Thoracic aorta (tissue), 2 donors: ENCODE measurements at places on chromosomes 3 and 15. TPM values are rescaled to one million over a fixed set of nuclear protein-coding genes. Genes with fewer than 3 reads are reported as not detected.

CD80 gene
- total RNA-seq, result not detected

PRTG gene
- total RNA-seq, result 0.41 TPM

GRCh38 chr15:65956307-65956706, 87.0 kb downstream of the RAB11A start:
- H3K36me3 ChIP-seq, result no peaks in the 10 kb centered on the region
- H3K27me3 ChIP-seq, result no peaks in the 10 kb centered on the region
- no peaks in the 10 kb centered on the region for H3K4me1 ChIP-seq
- no peak overlapping the region for H3K4me3 ChIP-seq
- DNase-seq, result no peak

KCNH8 gene
- total RNA-seq, result not detected

GRCh38 chr3:151093148-151093547, 7.7 kb downstream of the MED12L start:
- DNase-seq, result no peak
- no peaks in the 10 kb centered on the region for H3K4me1 ChIP-seq
- H3K27ac ChIP-seq, result no peak overlapping the region
- H3K36me3 ChIP-seq, result no peaks in the 10 kb centered on the region

RLBP1 gene
- total RNA-seq, result not detected

GRCh38 chr3:123445702-123446101, 3.2 kb downstream of the ADCY5 start:
- H3K27me3 ChIP-seq, result no peaks in the 10 kb centered on the region
- peak overlapping the region; percentile 81 for H3K27ac ChIP-seq
- H3K4me3 ChIP-seq, result peak overlapping the region; percentile 89
- no peaks in the 10 kb centered on the region for H3K36me3 ChIP-seq

GRCh38 chr3:65604863-65605526, 433.7 kb downstream of the MAGI1 start:
- H3K27ac ChIP-seq, result no peak overlapping the region
- H3K36me3 ChIP-seq, result no peaks in the 10 kb centered on the region
- H3K4me3 ChIP-seq, result no peak overlapping the region
- DNase-seq, result no peak
- H3K27me3 ChIP-seq, result no peaks in the 10 kb centered on the region

- H3K36me3 ChIP-seq, result no peaks in the 10 kb centered on the region
- DNase-seq, result no peak
- no peak overlapping the region for H3K4me3 ChIP-seq
- no peaks in the 10 kb centered on the region for H3K27me3 ChIP-seq
Measured at GRCh38 chr3:140438736-140439470, 239.0 kb upstream of the TRIM42 start.

GRCh38 chr15:100307241-100308212, 34.2 kb downstream of the ADAMTS17 start:
- H3K27ac ChIP-seq, result peak overlapping the region; percentile 23
- no peaks in the 10 kb centered on the region for H3K36me3 ChIP-seq
- H3K4me3 ChIP-seq, result peak overlapping the region; percentile 47
- H3K4me1 ChIP-seq, result no peaks in the 10 kb centered on the region
- no peak for DNase-seq

NR1D2 gene
- 33.0 TPM for total RNA-seq

SCG3 gene
- not detected for total RNA-seq

GRCh38 chr3:2661078-2661477, 449.1 kb downstream of the IL5RA start:
- H3K36me3 ChIP-seq, result no peaks in the 10 kb centered on the region
- H3K4me1 ChIP-seq, result peaks cover 3% of the 10 kb centered on the region
- no peak overlapping the region for H3K4me3 ChIP-seq
- no peaks in the 10 kb centered on the region for H3K27me3 ChIP-seq
- DNase-seq, result no peak

DNA sequence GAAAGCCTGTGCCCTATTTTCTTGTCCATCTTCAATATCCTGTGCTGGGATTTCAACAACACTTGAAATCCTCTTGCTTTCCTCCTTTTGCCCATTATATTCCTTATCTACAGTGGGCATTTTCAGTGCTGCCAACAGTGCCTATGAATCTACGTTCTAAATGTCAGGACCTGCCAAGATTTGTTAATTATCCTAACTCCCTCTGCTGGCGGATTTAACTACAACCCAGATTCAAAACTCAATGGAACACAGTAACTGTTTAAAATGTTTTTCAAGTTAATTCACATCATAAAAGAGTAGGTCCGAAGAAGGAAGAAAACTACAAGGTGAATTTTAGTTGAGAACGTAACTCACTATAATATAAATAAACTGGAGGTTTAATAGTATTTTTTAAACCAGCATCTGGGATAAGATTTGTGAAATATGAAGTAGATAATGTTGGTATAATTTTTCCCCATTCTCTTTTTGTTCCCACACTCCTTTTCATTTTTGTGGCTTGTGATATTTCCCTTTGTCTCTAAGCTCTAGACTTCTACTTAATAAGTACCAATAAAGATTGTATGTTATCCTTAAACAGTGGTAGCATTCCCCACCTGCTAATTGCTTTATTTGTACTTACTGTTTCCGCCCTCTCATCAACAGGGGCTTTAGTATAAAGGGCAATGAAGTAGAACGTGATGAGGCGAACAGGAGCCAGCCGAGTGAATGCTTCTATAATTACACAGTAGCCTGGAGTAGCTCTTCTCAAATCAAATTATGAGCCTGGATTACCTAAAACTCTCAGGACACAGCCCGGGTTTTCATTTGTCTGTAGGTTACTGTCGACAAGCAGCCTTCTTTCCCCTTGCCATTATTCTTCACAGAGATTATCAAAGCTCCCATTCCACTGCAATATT, 302.5 kb upstream of the ATP11B start:
- no peaks in the 10 kb centered on the region for H3K4me1 ChIP-seq
- H3K36me3 ChIP-seq, result no peaks in the 10 kb centered on the region
- no peak for DNase-seq
- no peaks in the 10 kb centered on the region for H3K27me3 ChIP-seq
- no peak overlapping the region for H3K27ac ChIP-seq
- H3K4me3 ChIP-seq, result no peak overlapping the region

DNA sequence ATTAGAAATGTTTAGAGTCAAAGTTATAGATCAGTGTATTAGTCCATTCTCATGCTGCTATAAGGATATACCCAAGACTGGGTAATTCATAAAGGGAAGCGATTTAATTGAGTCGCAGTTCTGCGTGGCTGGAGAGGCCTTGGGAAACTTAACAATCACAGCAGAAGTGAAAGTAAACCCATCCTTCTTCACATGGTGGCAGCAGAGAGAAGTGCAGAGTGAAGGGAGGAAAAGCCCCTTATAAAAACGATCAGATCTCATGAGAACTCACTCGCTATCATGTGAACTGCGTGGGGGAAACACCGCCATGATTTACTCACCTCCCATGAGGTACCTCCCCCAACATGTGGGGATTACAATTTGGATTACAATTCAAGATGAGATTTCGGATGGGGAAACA, 871.5 kb downstream of the DIPK2A start:
- H3K27me3 ChIP-seq, result no peaks in the 10 kb centered on the region
- no peak overlapping the region for H3K27ac ChIP-seq
- H3K4me3 ChIP-seq, result no peak overlapping the region

GPR15 gene
- not detected for total RNA-seq

CSPG4 gene
- 252 TPM for total RNA-seq

GRCh38 chr3:144586382-144586781, 614.8 kb downstream of the DIPK2A start:
- H3K27me3 ChIP-seq, result no peaks in the 10 kb centered on the region
- DNase-seq, result no peak
- H3K36me3 ChIP-seq, result no peaks in the 10 kb centered on the region
- no peaks in the 10 kb centered on the region for H3K4me1 ChIP-seq

GPR27 gene
- 1.3 TPM for total RNA-seq

FBXO40 gene
- not detected for total RNA-seq

- no peak overlapping the region for H3K27ac ChIP-seq
- H3K4me1 ChIP-seq, result peaks cover 7% of the 10 kb centered on the region
- no peak for DNase-seq
- H3K4me3 ChIP-seq, result peak overlapping the region; percentile 24
Measured at GRCh38 chr3:69439643-69440270, 53.9 kb upstream of the FRMD4B start.

- H3K36me3 ChIP-seq, result no peaks in the 10 kb centered on the region
- H3K4me3 ChIP-seq, result no peak overlapping the region
- no peaks in the 10 kb centered on the region for H3K27me3 ChIP-seq
- DNase-seq, result no peak
Measured at GRCh38 chr3:24167429-24167828, 222.3 kb downstream of the NR1D2 start.

GRCh38 chr3:48001991-48002390, 14.2 kb downstream of the MAP4 start:
- no peaks in the 10 kb centered on the region for H3K36me3 ChIP-seq
- H3K4me1 ChIP-seq, result peaks cover 78% of the 10 kb centered on the region
- H3K27ac ChIP-seq, result peak overlapping the region; percentile 19
- DNase-seq, result no peak
- no peak overlapping the region for H3K4me3 ChIP-seq

- no peak overlapping the region for H3K27ac ChIP-seq
- H3K4me1 ChIP-seq, result no peaks in the 10 kb centered on the region
- no peaks in the 10 kb centered on the region for H3K36me3 ChIP-seq
- no peaks in the 10 kb centered on the region for H3K27me3 ChIP-seq
Measured at GRCh38 chr15:94182883-94183282, 48.5 kb upstream of the MCTP2 start.

HAUS2 gene
- total RNA-seq, result 49.3 TPM

CGNL1 gene
- 33.5 TPM for total RNA-seq

GRCh38 chr15:48103647-48104046, 17.1 kb upstream of the SLC24A5 start:
- H3K4me1 ChIP-seq, result no peaks in the 10 kb centered on the region
- H3K36me3 ChIP-seq, result no peaks in the 10 kb centered on the region
- no peak overlapping the region for H3K27ac ChIP-seq
- no peak for DNase-seq
- H3K27me3 ChIP-seq, result no peaks in the 10 kb centered on the region
- no peak overlapping the region for H3K4me3 ChIP-seq

- H3K27ac ChIP-seq, result no peak overlapping the region
- peaks cover 5% of the 10 kb centered on the region for H3K4me1 ChIP-seq
- H3K4me3 ChIP-seq, result no peak overlapping the region
- peak; percentile 16 for DNase-seq
- H3K27me3 ChIP-seq, result no peaks in the 10 kb centered on the region
- H3K36me3 ChIP-seq, result no peaks in the 10 kb centered on the region
Measured at GRCh38 chr3:43155464-43156121, 49.7 kb upstream of the POMGNT2 start.

GRCh38 chr3:106423321-106424225, 554.8 kb upstream of the CBLB start:
- no peak overlapping the region for H3K27ac ChIP-seq
- no peaks in the 10 kb centered on the region for H3K36me3 ChIP-seq
- H3K27me3 ChIP-seq, result no peaks in the 10 kb centered on the region
- DNase-seq, result no peak
- H3K4me1 ChIP-seq, result peaks cover 2% of the 10 kb centered on the region

- H3K27ac ChIP-seq, result no peak overlapping the region
- H3K27me3 ChIP-seq, result no peaks in the 10 kb centered on the region
- no peak for DNase-seq
- H3K4me1 ChIP-seq, result peaks cover 25% of the 10 kb centered on the region
- no peak overlapping the region for H3K4me3 ChIP-seq
- H3K36me3 ChIP-seq, result no peaks in the 10 kb centered on the region
Measured at GRCh38 chr15:41018534-41018933, 65.3 kb downstream of the CHAC1 start.

- no peaks in the 10 kb centered on the region for H3K4me1 ChIP-seq
- H3K27ac ChIP-seq, result no peak overlapping the region
Measured at GRCh38 chr3:186142393-186142932, 33.6 kb upstream of the ETV5 start.

ST3GAL6 gene
- total RNA-seq, result 16.9 TPM

RBP2 gene
- total RNA-seq, result not detected

- H3K36me3 ChIP-seq, result no peaks in the 10 kb centered on the region
- H3K4me3 ChIP-seq, result no peak overlapping the region
- peaks cover 3% of the 10 kb centered on the region for H3K4me1 ChIP-seq
- H3K27me3 ChIP-seq, result no peaks in the 10 kb centered on the region
Measured at GRCh38 chr3:172746475-172746874, 4.1 kb upstream of the ECT2 start.

GRCh38 chr3:127065561-127066290, 82.8 kb downstream of the PLXNA1 start:
- no peaks in the 10 kb centered on the region for H3K4me1 ChIP-seq
- no peak overlapping the region for H3K4me3 ChIP-seq
- H3K36me3 ChIP-seq, result no peaks in the 10 kb centered on the region
- no peaks in the 10 kb centered on the region for H3K27me3 ChIP-seq
- H3K27ac ChIP-seq, result no peak overlapping the region
- DNase-seq, result no peak

- no peak for DNase-seq
- H3K4me3 ChIP-seq, result no peak overlapping the region
- H3K27ac ChIP-seq, result no peak overlapping the region
- H3K4me1 ChIP-seq, result no peaks in the 10 kb centered on the region
Measured at GRCh38 chr3:81776643-81777042, 15.2 kb upstream of the GBE1 start.

DNA sequence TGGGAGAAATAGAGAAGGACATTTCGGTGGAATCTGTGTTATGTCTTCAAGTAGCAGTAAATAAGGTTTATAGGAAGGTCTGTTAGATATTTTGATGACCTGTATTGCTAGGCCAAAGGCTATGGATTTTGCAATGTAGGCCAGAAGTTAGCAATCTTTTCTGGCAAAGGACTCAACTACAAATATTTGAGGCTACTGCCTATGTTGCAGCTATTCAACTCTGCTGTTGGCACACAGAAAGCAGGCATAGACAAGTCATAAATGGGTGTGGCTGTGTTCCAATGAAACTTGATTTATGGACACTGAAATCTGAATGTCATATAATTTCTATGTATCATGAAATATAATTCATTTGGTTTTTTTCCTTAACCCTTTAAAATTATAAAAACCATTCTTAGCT, 438.7 kb upstream of the C2CD4B start:
- H3K27me3 ChIP-seq, result no peaks in the 10 kb centered on the region
- no peak for DNase-seq
- no peak overlapping the region for H3K4me3 ChIP-seq

- H3K27ac ChIP-seq, result no peak overlapping the region
- no peaks in the 10 kb centered on the region for H3K27me3 ChIP-seq
- H3K36me3 ChIP-seq, result no peaks in the 10 kb centered on the region
- no peak for DNase-seq
- peaks cover 48% of the 10 kb centered on the region for H3K4me1 ChIP-seq
- H3K4me3 ChIP-seq, result no peak overlapping the region
Measured at GRCh38 chr3:16904423-16905417, 20.0 kb downstream of the PLCL2 start.

TTBK2 gene
- 22.3 TPM for total RNA-seq

DNA sequence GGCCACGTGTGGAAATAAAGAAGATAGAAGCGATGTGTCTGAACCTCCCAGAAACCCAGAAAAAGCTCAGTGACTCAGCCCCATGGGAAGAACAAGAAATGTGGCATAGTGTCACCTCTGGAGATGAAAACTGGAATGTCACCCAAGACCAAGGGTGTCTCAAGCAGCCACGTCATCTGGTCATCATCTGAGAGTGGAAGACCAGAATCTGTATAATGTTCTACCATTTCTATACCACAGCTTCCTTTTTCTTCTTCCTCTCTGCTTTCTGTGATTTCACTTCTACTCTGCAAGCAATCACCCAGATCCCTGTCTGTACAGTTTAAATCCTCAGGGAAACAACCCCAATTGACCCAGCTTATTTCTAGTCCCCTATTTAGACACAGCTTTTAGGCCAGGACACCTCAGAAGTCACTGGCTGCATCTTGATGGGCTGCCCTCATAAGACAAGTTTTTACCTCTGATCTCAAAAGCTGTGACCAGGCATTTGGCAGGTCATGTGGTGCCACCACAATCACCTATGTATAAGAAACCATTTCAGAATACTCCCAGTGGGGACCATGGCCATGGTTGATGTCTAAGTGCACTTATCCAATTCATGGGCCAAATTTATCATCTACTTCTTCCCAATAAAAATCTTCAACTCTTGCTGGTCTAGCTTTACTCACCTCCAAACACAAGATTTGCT, 278.5 kb upstream of the UMPS start:
- no peaks in the 10 kb centered on the region for H3K4me1 ChIP-seq
- no peak overlapping the region for H3K4me3 ChIP-seq
- H3K36me3 ChIP-seq, result peaks cover 31% of the 10 kb centered on the region
- DNase-seq, result no peak
